T-helper 17 cell (primary cell): ENCODE measurements at places on chromosomes 3 and 15. TPM values are rescaled to one million over a fixed set of nuclear protein-coding genes. Genes with fewer than 3 reads are reported as not detected.

DNA sequence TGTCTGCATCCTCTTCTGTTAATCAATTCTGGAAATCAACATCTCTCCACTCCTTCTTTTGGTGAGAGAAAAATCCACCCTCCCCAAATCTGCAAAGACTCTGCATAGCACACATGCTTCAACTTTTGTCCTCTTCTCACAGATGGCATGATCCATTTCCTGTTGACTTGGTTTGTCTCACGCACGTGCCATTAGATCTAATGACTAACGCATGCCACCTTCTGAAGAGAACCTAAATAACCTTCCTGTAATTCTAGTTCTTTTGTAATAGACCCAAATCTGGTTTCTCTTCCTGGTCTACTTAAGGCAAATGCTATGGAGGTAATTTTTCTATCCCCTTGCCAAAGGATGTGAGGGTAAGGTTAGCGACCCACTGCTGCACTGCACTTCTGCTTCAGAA, 51.0 kb upstream of the ATOSA start:
- H3K4me3 ChIP-seq, result peak overlapping the region; percentile 47
- H3K27ac ChIP-seq, result peak overlapping the region; percentile 78
- no peak for DNase-seq
- peaks cover 2% of the 10 kb centered on the region for H3K36me3 ChIP-seq

Gene TUSC7
- not detected for total RNA-seq

Gene STAC
- total RNA-seq, result 0.35 TPM

DNA sequence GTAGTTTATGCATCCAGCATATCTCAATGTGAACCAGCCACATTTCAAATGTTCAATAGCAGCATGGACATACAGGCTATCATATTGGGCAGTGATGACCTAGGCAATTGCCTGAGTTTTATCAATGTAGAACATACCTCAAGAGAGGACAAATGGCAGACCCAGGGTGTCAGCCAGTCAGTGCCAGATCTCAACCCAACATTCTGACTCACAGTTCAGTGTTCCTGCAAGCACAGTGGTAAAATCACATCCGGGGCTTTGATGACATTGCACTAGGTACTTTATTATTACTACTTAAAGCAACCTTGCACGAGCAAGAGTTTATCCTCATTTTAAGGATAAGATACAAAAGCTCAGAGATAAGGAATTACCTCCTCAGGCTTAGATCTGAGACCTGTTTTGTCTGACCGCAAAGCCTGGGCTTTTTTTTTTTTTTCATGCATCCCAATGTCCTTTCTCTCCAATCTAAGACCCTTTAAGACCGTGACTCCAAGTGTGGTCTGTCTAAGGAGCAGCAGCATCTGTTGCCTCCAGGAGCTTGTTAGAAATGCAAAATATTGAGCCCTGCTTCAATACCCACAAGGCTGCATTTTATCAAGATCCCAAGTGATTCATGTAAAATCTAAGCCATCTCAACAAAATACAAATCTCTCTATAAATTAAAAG, 60.1 kb downstream of the SLC12A1 start:
- H3K4me3 ChIP-seq, result no peak overlapping the region
- no peaks in the 10 kb centered on the region for H3K36me3 ChIP-seq
- peaks cover 31% of the 10 kb centered on the region for H3K27me3 ChIP-seq
- no peak for DNase-seq

- no peak overlapping the region for H3K4me3 ChIP-seq
- peaks cover 30% of the 10 kb centered on the region for H3K27me3 ChIP-seq
- DNase-seq, result no peak
- peaks cover 3% of the 10 kb centered on the region for H3K4me1 ChIP-seq
These were observed 57.9 kb downstream of the RASGRF1 start for GRCh38 chr15:79032656-79033055.

- peaks cover 57% of the 10 kb centered on the region for H3K4me1 ChIP-seq
- no peak for DNase-seq
- no peaks in the 10 kb centered on the region for H3K27me3 ChIP-seq
- H3K27ac ChIP-seq, result no peak overlapping the region
These were observed 41.2 kb downstream of the CCDC12 start for GRCh38 chr3:46935168-46935858.

Gene P2RY12
- total RNA-seq, result 0.62 TPM

- no peaks in the 10 kb centered on the region for H3K27me3 ChIP-seq
- no peak overlapping the region for H3K4me3 ChIP-seq
- peaks cover 52% of the 10 kb centered on the region for H3K4me1 ChIP-seq
- no peak overlapping the region for H3K27ac ChIP-seq
- no peak for DNase-seq
- no peaks in the 10 kb centered on the region for H3K36me3 ChIP-seq
These were observed 519.7 kb downstream of the FOXP1 start for GRCh38 chr3:71063773-71064290.

DNA sequence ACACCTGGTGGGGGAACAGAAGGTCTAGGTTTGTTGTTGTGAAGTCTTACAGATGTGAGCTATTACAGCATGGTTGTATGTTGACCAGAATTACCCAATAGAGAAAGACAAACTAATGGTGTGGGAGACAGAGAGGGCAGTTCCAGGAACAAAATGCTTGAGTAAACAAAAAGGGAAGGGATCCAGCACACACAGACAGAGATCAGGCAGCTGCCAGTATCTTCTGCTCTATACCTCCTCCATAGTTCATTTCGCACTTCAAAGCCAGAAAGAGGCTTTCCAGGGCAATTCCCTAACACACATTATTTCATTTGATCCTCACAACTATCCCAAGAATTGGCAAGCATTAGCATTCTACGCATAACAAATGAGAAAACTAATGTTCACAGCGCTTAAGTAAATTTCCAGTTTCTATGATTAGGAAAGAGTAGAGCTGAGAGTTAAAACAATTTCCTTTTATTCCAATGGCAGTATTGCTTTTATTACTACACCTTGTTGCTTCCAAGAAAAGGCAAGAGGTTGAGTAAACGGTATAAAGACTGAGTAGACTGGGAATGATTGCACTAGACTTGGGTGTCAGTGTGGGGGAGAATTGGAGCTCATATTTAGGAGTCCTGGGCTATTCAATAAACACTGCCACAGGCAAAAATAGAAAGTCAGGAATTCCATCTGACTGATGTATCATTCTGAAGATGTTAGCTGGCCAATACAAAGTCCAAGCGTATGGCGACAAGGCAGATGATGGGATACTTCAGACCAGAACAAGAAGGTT, 39.7 kb upstream of the ZNF280D start:
- no peak overlapping the region for H3K4me3 ChIP-seq
- no peak for DNase-seq
- peaks cover 13% of the 10 kb centered on the region for H3K27me3 ChIP-seq
- peaks cover 5% of the 10 kb centered on the region for H3K36me3 ChIP-seq

DNA sequence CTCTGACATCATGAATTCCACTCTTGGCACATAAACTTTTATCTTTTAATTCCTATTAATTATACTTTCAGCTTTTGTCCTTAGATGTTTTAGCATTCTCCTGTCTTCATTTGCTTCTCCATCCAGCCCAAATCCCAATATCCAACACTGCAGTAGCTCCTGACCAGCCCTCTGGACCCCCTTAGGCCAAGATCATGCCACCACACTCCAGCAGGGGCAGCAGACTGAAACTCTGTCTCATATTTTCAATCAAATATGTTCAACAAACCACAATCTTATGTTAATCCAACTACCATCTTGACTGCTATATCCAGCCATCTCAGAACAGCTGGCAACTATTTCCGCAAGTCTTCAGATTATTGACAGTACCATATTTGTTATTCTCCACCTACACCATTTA, 315.8 kb upstream of the ROBO2 start:
- no peak overlapping the region for H3K4me3 ChIP-seq
- no peaks in the 10 kb centered on the region for H3K27me3 ChIP-seq
- DNase-seq, result no peak
- H3K36me3 ChIP-seq, result no peaks in the 10 kb centered on the region
- no peak overlapping the region for H3K27ac ChIP-seq

Gene INKA1
- total RNA-seq, result 0.92 TPM

DNA sequence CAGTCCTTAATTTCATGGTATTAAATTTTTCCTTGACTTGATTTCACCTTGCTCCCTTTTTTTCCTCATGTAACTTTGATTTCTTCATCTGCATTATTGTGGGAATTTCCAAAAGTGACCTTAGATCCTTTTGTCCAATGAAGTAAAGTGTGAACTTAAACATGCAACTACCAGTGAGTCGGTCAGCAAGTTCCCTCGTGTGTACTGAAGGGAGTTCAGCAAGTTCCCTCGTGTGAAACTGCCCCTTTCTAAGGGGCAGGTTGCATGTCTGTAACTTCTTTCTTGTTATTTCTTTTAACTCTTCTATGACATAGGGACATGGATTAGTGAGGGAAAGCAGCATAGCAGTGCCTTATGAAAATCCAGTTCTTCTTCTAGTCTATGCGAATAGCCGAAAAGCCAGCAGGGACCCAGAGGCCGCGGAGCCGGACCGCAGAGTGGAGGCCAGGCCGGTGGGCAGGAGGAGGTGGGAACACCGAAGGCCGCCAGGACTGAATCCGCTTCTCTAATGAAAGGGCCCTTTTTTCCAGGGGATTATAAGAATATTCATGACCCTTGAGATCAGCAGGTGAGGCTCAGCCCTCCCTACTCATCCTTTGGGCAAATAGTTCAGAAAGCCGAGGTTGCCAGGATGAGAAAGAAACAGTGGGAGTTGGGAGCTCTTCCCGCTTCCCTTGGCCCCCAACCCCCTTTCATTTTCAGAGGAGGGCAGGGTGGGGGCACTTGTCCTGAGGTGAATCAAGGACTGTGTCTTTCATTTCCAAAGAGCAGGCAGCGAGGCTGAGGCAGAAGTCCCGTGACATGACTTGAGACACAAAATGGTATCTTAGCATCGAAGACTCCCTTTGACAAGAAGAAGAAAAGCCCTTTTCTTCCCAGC, 117.5 kb downstream of the OPA1 start:
- DNase-seq, result no peak
- H3K27ac ChIP-seq, result no peak overlapping the region
- no peak overlapping the region for H3K4me3 ChIP-seq
- no peaks in the 10 kb centered on the region for H3K36me3 ChIP-seq
- H3K4me1 ChIP-seq, result peaks cover 2% of the 10 kb centered on the region
- no peaks in the 10 kb centered on the region for H3K27me3 ChIP-seq

Gene ADCY5
- not detected for total RNA-seq

Gene SUCNR1
- total RNA-seq, result not detected

Gene COLQ
- total RNA-seq, result 11.1 TPM

- DNase-seq, result no peak
- no peak overlapping the region for H3K4me3 ChIP-seq
- H3K36me3 ChIP-seq, result peaks cover 4% of the 10 kb centered on the region
- H3K27me3 ChIP-seq, result peaks cover 64% of the 10 kb centered on the region
These were observed 30.8 kb downstream of the PCOLCE2 start for GRCh38 chr3:142858043-142858442.

Gene SIDT1
- total RNA-seq, result 62.5 TPM

- H3K4me1 ChIP-seq, result no peaks in the 10 kb centered on the region
- H3K27ac ChIP-seq, result no peak overlapping the region
- H3K27me3 ChIP-seq, result peaks cover 5% of the 10 kb centered on the region
These were observed 37.9 kb downstream of the AGTR1 start for GRCh38 chr3:148735597-148735996.

GRCh38 chr3:60289341-60290121, 961.7 kb downstream of the FHIT start:
- no peak overlapping the region for H3K27ac ChIP-seq
- no peaks in the 10 kb centered on the region for H3K4me1 ChIP-seq
- no peaks in the 10 kb centered on the region for H3K36me3 ChIP-seq
- H3K4me3 ChIP-seq, result no peak overlapping the region
- no peak for DNase-seq
- H3K27me3 ChIP-seq, result no peaks in the 10 kb centered on the region

- H3K27me3 ChIP-seq, result no peaks in the 10 kb centered on the region
- H3K4me3 ChIP-seq, result no peak overlapping the region
- H3K4me1 ChIP-seq, result no peaks in the 10 kb centered on the region
- DNase-seq, result no peak
- H3K36me3 ChIP-seq, result no peaks in the 10 kb centered on the region
- H3K27ac ChIP-seq, result no peak overlapping the region
These were observed 129.7 kb downstream of the DTWD1 start for GRCh38 chr15:49750553-49750952.

- peaks cover 29% of the 10 kb centered on the region for H3K27me3 ChIP-seq
- peak overlapping the region; percentile 98 for H3K4me3 ChIP-seq
- H3K27ac ChIP-seq, result no peak overlapping the region
These were observed 991 bp upstream of the HIGD1A start for GRCh38 chr3:42805141-42805821.

Gene ATP2B2
- not detected for total RNA-seq

- no peak for DNase-seq
- H3K4me3 ChIP-seq, result no peak overlapping the region
- peaks cover 3% of the 10 kb centered on the region for H3K4me1 ChIP-seq
- no peak overlapping the region for H3K27ac ChIP-seq
- H3K27me3 ChIP-seq, result peaks cover 18% of the 10 kb centered on the region
These were observed 10.9 kb downstream of the MYL3 start for GRCh38 chr3:46852334-46852720.

- peak overlapping the region; percentile 90 for H3K27ac ChIP-seq
- peak overlapping the region; percentile 31 for H3K4me3 ChIP-seq
- peaks cover 47% of the 10 kb centered on the region for H3K4me1 ChIP-seq
- DNase-seq, result no peak
- H3K36me3 ChIP-seq, result peaks cover 2% of the 10 kb centered on the region
- no peaks in the 10 kb centered on the region for H3K27me3 ChIP-seq
These were observed 22.1 kb downstream of the SIAH2 start for GRCh38 chr3:150740733-150741496.

DNA sequence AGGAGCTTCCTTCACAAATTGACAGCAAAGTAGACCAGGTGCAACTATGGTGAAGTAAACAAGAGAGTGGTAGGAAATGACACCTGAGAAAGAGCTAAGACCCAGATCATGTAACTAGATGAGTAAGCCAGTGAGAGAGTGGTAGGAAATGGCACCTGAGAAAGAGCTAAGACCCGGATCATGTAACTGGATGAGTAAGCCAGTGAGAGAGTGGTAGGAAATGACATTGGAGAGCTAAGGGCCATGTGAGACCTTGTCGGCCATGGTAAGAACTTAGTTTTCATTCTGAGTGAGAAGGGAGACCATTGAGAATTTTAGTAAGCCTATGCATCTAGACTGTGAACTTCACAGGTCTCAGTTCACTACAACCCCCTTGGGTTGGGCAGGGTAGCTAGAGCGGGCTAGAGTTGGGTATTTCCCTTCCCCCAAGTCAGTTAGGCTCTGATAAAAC, 5.4 kb upstream of the SENP7 start:
- H3K27me3 ChIP-seq, result no peaks in the 10 kb centered on the region
- peak overlapping the region; percentile 97 for H3K27ac ChIP-seq
- H3K4me1 ChIP-seq, result peaks cover 31% of the 10 kb centered on the region
- peak; percentile 12 for DNase-seq
- H3K36me3 ChIP-seq, result no peaks in the 10 kb centered on the region
- H3K4me3 ChIP-seq, result peak overlapping the region; percentile 45

DNA sequence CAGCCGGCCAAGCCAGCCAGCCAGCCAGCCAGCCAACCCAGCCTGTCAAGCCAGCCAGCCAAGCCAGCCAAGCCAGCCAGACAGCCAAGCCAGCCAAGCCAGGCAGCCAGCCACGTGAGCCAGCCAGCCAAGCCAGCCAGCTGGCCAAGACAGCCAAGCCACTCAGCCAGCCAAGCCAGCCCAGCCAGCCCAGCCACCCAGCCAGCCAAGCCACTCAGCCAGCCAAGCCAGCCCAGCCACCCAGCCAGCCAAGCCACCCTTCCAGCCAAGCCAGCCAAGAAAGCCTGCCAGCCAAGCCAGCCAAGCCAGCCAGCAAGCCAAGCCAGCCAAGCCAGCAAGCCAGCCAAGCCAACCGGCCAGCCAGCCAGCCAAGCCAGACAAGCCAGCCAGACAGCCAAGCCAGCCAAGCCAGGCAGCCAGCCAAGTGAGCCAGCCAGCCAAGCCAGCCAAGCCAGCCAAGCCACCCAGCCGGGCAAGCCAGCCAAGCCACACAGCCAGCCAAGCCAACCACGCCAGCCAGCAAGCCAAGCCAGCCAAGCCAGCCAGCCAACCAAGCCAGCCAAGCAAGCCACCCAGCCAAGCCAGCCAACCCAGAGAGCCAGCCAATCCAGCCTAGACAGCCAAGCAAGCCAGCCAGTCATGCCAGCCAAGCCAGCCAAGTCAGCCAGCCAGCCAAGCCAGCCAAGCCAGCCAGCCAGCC, 199.5 kb downstream of the GOLGA6L6 start:
- no peak overlapping the region for H3K27ac ChIP-seq
- no peaks in the 10 kb centered on the region for H3K27me3 ChIP-seq
- H3K4me3 ChIP-seq, result no peak overlapping the region
- DNase-seq, result peak; percentile 43
